ENCODE measurements at places on chromosomes 13 and 19.

DNA sequence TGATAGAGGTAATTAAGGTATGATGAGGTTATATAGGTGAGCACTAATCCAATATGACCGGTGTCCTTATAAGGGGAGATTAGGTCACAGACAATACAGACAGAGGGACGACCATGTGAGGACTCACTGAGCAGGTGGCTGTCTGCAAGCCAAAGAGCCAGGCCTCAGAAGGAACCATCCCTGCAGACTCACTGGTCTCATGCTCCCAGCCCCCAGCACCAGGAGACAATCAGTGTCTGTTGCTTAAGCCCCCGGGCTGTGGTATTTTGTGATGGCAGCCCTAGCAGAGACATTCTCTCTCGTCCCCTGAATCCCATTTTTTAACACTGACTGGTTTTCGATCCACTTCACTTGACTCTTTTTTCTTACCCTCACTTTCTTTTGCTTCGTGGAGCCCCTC is 51.9 kb upstream of the PABPC3 start:
- DNase-seq, result no peak

- DNase-seq, result no peak
These were observed 5.9 kb downstream of the B3GNT8 start for GRCh38 chr19:41421314-41421713.

GRCh38 chr19:49837009-49837310 is 14.0 kb upstream of the PTOV1 start:
- DNase-seq, result no peak

GRCh38 chr19:11203194-11204075 is 6.1 kb upstream of the KANK2 start:
- DNase-seq, result peak; percentile 41

DNA sequence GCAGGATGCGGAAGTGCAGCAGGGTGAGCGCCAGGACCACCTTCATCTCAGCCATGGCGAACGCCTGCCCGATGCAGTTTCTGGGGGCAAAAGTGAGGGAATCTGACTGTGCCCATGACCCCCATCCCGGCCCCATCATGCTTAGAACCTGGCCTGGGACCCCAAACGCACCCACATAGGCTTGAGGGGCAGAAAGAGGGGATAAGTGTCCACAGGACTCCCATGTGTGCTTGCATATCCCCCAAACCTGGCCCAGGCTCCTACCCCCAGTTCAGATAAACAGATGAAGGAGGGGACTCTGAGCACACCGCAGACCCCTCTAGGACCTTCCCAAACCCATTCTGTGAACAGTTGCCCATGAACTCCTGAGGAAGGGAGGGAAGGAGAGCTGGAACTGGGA is 16.0 kb upstream of the CYP4F2 start:
- no peak for DNase-seq

DNA sequence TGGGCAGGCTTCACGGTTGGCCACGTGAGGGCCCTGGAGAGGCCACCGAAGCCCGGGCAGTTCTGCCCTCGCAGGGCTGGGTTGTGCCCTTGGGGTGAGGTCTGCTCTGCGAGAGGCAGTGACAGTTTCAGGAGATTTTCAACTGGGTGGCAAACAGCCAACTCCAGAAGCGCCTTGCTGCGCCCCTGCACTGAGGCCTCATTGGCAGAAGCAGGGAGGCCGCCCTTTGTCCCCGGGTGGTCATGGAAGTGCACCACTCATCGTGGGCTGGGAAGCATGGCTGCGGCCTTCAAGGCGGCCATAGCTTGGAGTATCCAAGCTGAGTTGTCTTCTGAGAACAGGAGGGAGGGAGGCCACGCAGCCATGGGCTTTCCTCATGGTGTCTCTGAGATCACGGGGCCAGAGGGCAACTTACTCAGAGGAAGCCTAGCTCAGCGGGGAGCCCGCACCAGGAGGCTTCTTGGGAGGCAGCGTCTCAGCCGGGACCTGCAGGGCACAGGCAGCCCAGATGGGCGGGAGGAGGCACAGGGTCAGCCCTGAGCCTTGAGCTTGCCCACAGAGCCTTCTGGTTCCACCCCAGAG is 14.8 kb downstream of the PLEKHJ1 start:
- no peak for DNase-seq

GRCh38 chr13:28268800-28269223 is 130.5 kb downstream of the PAN3 start:
- DNase-seq, result no peak

- no peak for DNase-seq
These were observed 257.4 kb downstream of the TDRD3 start for GRCh38 chr13:60654415-60654814.

GRCh38 chr19:10896851-10897526 is 25.6 kb downstream of the CARM1 start:
- no peak for DNase-seq

DNA sequence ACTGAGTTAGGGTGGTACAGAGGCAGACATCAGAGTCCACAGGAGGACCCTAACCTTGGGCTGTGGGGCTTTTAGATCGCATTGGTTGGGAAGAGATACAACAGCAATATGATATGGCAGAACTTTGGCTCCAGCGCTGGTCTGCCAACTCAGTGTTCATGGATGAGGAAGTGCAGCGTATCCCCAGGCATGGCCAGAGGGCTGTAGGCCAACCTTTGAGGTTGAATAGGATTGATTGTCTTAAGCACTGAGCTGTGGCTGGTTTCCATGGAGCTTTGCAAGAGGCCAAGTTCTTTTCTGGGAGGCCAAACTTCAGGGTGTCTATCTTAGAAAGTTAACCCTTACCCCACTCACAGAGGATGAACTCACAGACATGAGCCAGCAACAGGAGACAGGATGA is 144.1 kb upstream of the TMTC4 start:
- DNase-seq, result no peak

DNA sequence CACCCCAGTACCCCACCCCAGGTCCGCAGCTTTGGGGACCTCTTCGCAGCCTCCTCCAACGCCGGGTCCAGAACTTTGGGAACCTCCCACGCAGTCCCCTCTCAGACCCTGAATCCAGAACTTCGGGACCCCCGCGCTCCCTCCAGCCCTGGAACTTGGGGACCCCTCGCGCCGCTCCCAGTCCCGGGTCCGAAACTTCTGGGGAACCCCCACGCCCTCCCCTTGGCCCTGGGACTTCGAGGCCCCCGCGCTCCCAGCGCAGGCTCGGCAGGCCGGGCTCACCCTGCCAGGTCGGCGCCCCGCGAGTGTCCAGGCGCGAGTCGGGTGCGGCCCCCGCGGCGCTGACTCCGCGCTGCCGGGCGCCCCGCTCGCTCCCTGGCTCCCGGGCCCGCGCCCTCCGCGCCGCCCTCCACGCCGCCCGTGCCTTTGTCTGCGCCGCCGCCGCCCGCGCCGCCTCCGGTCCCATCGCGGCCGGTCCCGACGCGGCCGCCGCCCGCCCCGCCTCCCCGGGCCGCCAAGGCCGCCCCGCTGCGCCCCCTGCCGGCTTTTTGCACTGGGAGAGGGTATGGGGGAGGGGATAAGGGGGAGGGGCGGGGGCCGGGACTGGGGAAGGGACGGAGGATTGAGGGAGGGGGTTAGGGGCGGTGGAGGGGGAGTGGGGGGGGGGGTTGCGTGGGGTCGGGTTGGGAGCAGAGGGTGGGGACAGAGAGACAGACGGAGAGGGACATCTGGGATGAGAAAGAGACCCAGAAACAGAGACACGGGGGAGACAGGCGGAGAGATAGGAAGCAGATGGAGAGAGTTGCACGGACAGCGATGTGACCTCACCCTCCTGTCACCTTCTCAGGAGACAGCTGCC is at the start of gene HOMER3:
HOMER3 (minus strand) TSS at position 449 of the 859 bp plus-strand sequence. CDS start 2,235 bp downstream, outside the sequence.
- DNase-seq, result peak; percentile 76

DNA sequence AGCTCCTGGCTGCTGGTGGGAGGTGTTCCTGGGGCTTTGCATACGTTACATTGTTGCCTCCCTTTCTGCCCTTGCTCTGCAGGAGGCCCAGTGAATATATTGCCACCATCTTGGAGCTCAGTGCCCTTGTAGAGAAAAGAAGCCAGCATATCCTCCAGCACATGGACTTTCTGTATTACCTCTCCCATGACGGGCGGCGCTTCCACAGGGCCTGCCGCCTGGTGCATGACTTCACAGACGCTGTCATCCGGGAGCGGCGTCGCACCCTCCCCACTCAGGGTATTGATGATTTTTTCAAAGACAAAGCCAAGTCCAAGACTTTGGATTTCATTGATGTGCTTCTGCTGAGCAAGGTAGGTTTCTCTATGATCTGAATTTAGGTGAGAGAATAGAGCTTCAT is 10.5 kb downstream of the CYP4F12 start:
- DNase-seq, result no peak

- no peak for DNase-seq
These were observed 91.2 kb upstream of the FBXL3 start for GRCh38 chr13:77118134-77118533.

DNA sequence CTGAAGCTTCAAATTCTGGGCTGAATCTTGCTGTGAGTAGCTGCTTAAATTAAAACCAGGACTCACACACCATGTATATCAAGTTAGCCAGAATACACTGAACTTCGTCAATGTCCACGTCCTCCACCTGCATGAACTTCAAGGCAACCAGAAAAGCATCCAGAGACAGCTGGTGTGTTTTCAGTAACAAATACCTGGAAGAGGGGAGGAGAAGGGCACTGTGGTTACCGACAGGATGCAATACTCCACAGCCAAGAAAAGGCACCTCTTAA is 20.4 kb downstream of the PROZ start:
- DNase-seq, result no peak

DNA sequence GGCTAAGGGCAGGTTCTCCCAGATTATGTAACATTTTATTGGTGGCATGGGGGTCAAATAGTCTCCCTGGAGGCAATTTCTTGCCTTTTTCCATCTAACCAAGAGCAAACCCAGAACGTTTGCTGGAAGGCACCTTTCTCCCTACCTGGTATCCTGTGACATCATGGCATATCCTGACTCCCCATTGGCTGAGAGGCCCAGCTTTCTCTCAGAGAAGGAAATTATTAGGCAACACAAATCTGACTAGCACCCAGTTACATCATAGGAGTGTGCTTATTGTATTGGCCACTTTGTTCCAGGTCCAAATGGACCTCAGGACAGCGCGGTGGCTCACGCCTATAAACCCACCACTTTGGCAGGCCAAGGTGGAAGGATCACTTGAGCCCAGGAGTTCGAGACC is 13.0 kb downstream of the NTN5 start:
- DNase-seq, result no peak

- DNase-seq, result no peak
These were observed 56.8 kb upstream of the KATNAL1 start for GRCh38 chr13:30364133-30364532.

GRCh38 chr13:51764184-51765141 is 39.5 kb downstream of the DHRS12 start:
- peak; percentile 37 for DNase-seq

DNA sequence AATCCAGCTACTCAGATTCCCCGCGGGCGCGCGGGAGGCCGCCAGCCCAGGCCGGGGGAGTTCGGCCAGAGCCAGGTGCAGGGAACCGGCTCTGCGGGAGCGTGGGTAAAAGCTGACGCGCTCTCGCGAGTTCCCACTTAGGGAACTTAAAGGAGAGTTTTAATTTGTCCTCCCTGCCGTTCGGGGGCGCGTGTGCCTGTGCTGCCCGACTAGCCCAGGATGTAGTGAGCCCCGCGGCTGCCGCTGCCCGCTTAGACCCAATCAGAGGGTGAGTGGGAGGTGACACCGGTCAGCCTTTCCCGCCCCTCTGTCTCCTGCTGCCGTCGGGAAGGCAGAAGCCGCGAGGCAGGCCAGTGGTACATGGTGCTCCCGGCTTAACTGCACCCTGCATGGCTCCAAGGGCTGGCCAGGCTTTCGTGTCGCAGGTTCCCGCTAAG is 36.0 kb upstream of the NEK3 start:
- DNase-seq, result peak; percentile 17

- DNase-seq, result no peak
These were observed 41.2 kb upstream of the KCTD4 start for GRCh38 chr13:45242070-45242469.

DNA sequence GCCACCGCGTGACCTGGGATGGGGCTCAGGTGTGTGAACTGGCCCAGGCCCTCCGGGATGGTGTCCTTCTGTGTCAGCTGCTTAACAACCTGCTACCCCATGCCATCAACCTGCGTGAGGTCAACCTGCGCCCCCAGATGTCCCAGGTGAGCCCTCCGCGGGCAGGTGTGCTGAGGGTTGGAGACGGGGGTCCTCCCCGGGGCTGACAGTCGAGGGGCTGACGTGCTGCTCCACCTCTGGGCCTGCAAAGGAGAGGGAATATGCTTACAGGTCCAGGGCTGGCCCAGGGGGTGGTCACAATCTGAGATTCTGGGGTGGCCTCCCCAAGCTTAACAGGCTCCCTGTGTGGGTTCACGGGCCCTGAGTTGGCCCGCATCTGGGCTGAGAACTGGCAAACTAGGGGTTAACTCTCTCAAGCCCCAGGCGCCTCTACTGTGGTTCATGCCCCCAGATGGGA is 386 bp downstream of the VAV1 start:
- DNase-seq, result no peak

DNA sequence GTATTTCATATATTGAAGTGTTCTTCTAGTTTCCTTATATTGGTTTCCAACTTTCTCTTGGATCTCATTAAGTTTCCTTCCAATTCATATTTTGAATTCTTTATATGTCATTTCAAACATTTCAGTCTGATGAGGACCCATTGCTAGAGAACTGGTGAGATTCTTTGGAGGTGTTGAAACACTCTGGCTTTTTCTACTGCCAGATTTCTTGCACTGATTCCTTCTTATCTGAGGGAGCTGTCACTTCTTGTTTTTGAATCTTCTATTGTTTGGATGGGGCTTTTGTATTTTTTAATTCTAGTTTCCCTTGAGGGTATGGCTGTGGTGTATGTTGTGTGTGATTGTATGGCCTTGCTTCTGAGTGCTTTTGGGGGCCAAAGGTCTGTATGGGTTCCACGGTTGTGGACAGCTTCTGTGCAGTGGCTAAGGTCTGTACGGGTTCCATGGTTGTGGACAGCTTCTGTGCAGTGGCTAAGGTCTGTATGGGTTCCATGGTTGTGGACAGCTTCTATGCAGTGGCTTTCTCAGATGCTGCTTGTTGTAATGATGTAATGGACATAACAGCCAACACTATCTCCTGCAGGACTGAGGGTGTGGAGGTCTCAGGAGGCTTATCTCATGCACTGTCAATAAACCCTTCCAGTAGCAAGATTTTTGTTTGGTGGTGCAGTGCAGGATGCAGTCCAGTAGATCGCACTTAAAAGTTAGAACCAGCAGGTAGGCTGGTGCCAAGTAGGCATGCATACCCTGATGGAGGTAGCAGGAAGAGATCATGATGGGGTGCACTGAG is 36.8 kb downstream of the ACSBG2 start:
- no peak for DNase-seq

DNA sequence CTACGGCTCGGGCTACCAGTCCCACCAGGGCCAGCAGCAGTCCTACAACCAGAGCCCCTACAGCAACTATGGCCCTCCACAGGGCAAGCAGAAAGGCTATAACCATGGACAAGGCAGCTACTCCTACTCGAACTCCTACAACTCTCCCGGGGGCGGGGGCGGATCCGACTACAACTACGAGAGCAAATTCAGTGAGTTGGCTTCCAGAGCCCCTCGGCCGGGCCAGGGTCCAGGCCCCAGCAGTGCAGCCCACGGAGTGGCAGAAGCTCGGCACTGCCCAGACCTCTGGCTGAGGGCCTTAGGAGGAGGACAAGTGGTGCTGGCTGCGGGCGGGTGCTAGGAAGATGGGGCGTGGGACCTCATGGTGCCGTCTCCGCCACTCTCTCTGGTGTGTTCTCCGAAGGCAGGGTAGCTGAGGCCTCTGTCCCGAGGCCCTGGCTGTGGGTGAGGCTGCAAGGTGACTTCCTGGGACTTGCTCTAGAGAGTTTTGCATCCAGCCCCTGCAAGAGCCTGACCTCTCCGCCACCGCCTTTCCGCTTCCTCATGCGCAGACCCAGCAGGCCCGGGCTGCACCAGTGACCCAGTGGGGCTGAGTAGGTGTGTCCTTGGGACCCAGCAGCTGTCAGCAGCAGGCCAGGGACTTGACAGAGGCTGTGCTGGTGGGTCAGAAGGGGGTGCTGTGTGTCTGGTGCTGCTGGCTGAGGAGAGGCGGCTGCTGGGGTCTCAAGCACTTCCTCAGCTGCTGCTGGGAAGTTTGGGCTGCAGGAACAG is 13.5 kb upstream of the QTRT1 start:
- no peak for DNase-seq
